ENCODE measurements at places on chromosomes 11 and 22.

- DNase-seq = no peak
These were observed 785 bp upstream of the EFCAB6 start for GRCh38 chr22:43812890-43813289.

DNA sequence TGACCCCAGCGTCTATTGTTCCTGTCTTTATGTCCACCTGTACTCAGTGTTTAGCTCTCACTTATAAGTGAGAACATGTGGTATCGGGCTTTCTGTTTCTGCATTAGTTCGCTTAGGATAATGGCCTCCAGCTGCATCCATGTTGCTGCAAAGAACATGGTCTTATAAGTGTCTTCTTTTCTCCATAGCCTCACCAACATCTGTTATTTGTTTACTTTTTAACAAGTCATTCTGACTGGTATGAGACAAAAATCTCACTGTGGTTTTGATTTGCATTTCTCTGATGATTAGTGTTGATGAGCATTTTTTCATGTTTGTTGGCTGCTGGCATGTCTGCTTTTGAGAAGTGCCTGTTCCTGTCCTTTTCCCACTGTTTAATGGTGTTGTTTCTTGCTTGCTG, 21.7 kb upstream of the SLN start:
- no peak for DNase-seq

- no peak for DNase-seq
These were observed 7.7 kb downstream of the LIF start for GRCh38 chr22:30238661-30239487.

- no peak for DNase-seq
These were observed 52.3 kb downstream of the RAB38 start for GRCh38 chr11:88122956-88123355.

- no peak for DNase-seq
These were observed 9.4 kb downstream of the TMPRSS13 start for GRCh38 chr11:117919781-117920221.

GRCh38 chr11:124892750-124893454, 4.8 kb downstream of the ROBO4 start:
- no peak for DNase-seq

DNA sequence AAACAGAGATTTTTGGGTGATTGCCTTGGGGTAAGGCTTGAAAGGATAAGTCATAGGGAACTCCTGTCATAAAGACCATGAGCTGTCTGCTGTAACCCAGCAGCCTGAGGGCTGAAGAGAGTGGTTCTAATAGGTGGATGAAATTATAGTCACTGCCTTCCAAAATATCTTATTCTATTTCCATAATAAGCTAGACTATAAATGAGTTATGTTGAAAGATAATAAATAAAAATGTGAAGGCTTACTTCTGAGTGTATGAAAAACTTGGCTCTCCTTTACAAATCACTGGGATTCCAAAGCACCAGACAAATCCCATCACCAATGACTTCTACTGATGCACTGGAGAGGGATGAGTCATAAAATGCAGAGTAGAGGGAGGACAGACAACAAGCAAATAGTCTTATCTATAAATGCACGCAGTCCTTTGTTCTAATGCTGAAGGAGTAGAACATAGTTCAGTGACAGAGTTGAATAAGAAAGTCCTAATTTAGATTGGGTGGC, 775.0 kb upstream of the LRRC4C start:
- no peak for DNase-seq

- DNase-seq = no peak
These were observed 42.1 kb upstream of the JAM3 start for GRCh38 chr11:134026655-134027343.

- no peak for DNase-seq
These were observed 6.0 kb downstream of the SCARF2 start for GRCh38 chr22:20431511-20432192.

GRCh38 chr22:19710020-19710768, 4.1 kb upstream of the SEPTIN5 start:
- no peak for DNase-seq

- no peak for DNase-seq
These were observed 141.9 kb downstream of the TMEM135 start for GRCh38 chr11:87179621-87180020.

DNA sequence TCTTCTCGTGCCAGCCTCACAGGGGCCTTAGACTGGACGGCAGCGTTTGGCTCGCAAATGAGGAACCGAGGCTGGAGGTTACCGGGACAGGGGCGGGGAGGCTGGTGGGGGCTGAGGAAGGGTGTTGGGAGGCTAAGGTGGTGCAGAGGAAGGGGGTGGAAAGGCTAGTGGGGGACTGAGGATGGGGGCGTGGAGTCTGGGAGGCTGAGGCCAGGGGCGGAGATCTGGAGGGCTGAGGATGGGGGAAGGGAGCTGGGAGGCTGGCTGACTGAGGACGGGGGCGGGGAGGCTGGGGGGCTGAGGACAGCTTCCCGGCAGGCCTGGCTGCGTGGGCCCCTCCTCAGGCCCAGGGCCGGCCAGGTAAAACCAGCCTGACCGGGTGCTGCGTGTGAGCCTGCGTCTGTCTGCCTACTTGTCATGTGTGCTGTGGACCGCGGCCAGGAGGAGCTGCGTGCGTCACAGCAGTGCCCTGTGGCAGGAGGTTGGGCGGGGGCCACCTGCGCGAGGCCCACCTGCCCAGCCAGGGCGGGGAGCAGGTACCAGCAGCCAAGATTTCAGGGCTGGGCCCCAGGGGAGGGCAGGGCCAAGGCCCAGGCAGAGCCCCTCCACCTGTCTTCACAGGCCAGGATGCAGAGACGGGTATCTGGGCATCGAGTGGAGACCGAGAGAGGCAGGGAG, 9.4 kb upstream of the PIM3 start:
- DNase-seq = no peak

DNA sequence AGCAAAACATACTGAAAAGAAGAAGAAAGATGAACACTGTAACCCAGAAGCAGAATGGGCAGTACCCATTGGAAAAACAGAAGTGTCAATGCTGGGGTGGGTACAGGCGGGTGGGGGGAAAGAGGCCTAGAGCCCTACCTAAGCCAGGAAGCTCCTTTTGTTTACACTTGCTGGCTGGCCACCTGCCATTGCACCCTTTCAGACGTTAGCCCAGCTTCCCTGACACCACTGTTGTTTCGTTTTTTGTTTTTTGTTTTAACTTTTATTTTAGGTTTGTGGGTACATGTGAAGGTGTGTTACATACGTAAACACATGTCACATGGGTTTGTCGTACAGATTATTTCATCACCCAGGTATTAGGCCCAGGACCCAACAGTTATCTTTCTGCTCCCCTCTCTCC, 55.4 kb downstream of the PLEKHA7 start:
- no peak for DNase-seq

GRCh38 chr11:126754591-126755426, 245.8 kb downstream of the KIRREL3 start:
- no peak for DNase-seq

Data from stimulated activated CD8-positive, alpha-beta memory T cell treated with anti-CD3 and anti-CD28 coated beads, Interleukin-4, amount 100 ng/mL, for 1 hour (primary cell).